ENCODE measurements at places on chromosomes 3 and 15.

DNA sequence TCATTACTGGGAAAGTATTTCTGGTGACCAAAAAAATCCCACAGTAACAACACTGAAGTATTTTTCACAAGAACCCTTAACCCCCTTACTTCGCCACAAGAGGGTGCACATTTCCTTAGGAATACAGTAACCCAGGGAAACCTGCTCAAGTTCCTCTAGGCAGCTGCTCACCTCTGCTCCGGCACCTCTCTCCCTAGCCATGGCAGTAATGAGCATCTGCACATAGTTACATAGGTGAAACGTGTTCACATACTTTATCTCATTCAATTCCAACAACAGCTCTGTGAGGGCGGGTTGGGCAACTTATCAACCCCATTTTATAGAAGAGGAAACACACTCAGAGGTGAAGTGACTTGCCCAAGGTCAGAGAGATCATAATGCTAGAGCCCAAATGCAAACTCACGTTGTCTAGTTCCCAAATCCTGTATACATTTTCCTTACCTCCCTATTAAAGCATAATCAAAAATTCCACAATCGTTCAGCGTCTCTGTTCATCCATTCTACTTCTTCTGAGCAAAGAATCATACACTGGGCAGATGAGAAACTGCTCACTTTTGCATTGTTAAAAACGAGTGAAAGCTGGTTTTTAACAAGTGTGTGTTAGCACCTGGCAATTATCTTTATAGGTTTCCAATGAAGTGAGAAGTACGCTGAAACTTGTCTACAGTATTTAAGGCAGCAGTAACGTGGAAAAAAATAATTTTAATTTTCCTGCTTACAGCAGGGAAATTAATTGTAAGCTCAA is 90.7 kb downstream of the IGF2BP2 start:
- no peak for DNase-seq

- DNase-seq: no peak
These were observed 73.2 kb downstream of the BTLA start for GRCh38 chr3:112425858-112426750.

DNA sequence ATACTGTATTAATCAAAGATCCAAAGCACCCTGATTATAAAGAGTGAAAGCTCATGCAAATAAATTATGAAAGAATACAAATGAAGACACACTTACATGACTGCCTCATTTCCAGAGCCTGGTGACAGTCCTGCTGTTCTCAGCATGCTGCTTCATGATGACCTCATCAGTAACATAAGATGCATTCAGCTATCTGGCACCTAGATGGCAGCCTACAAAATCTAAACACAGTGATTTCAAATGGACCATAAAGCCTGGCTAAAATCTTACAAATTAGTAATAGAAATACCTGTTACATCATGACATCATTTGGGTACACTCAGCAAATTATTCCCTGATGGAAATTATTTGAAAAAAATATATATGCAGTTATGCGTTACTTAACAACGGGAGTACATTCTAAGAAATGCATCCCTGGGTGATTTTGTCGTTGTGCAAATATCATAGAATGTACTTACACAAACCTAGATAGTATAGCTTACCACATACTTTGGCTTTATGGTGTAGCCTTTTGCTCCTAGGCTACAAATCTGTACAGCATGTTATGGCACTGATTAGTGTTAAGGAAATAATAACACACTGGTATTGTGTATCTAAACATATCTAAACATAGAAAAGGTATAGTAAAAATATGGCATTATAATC is 207.2 kb downstream of the EPHA3 start:
- no peak for DNase-seq

GRCh38 chr3:11764931-11765363 is 81.7 kb downstream of the TAMM41 start:
- DNase-seq: peak; percentile 60

DNA sequence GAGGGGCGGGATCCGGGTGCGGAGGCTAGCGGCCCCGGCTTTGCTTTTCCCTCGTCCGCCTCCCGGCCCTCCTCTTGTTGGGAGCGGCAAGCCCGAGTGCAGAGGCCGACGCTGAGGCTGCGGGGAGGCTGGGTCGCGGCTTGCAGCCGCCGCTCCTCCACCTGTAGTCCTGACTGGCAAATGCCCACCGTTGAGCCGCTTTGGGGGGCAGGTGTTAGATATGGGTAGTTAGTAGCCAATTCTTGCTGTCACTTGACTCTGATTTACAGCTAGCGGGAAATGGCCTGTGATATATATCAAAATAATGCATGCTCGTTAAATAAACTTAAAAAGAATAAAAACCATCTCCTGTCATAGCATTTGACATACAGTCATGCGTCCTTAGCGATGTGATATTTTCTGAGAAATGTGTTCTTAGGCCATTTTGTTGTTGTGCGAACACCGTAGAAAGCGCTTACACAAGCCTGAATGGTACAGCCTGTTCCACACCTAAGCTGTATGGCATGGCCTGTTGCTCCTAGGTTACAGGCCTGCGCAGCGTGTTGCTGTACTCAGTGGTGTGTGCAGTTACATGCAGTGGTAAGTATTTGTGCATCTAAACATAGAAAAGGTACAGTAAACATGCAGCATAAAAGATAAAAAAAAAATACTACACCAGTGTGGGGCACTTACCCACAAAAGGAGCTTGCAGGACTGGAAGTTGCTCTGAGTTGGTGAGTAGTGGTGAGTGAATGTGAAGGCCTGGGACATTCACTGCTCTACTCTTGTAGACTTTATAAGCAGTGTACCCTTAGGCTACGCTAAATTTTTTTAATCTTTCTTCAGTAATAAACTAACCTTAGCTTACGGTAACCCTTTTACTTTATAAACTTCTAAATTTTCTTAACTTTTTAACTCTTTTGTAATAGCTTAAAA is 873 bp downstream of the CAPN7 start:
- DNase-seq: no peak

GRCh38 chr3:134357914-134358811 is 16.1 kb downstream of the AMOTL2 start:
- no peak for DNase-seq

Measured in stimulated activated CD8-positive, alpha-beta memory T cell treated with anti-CD3 and anti-CD28 coated beads, Interleukin-15, amount 100 ng/mL, for 48 hours (primary cell).